ENCODE measurements at places on chromosomes 1 and 21.

DNA sequence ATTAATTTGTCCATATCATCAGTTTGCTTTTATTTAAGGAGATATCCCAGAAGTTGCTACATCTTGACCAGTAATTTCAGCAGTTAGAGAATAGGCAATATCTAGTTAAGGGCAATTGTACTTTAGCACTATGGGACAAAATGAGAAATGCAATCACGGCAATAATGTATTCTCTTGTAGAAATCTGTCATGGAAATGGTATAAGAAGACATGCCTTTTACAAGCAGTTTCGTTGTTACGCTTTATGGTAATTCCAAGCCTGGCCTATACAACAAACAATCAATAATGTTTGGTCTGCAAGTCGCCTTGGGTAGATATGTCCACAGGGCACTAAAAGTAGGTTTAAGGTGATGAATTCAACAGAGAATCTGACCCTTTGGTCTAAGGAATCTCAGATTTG, 1.2 kb upstream of the NOS1AP start:
- DNase-seq: no peak

DNA sequence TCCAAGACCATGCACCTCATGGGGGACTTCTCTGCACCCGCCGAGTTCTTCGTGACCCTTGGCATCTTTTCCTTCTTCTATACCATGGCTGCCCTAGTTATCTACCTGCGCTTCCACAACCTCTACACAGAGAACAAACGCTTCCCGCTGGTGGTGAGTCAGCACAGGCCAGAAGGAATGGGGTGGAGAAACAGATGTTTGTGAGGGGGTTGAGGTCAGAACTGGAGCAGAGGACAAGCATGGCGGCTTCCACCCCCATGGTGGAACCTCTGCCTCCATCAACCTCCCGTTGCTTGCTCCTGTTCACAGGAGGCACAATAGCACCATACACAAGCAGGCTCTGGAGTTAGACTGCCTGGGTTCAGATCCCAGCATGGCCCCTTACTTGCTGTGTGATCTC, 6.9 kb upstream of the ATXN7L2 start:
- no peak for DNase-seq

DNA sequence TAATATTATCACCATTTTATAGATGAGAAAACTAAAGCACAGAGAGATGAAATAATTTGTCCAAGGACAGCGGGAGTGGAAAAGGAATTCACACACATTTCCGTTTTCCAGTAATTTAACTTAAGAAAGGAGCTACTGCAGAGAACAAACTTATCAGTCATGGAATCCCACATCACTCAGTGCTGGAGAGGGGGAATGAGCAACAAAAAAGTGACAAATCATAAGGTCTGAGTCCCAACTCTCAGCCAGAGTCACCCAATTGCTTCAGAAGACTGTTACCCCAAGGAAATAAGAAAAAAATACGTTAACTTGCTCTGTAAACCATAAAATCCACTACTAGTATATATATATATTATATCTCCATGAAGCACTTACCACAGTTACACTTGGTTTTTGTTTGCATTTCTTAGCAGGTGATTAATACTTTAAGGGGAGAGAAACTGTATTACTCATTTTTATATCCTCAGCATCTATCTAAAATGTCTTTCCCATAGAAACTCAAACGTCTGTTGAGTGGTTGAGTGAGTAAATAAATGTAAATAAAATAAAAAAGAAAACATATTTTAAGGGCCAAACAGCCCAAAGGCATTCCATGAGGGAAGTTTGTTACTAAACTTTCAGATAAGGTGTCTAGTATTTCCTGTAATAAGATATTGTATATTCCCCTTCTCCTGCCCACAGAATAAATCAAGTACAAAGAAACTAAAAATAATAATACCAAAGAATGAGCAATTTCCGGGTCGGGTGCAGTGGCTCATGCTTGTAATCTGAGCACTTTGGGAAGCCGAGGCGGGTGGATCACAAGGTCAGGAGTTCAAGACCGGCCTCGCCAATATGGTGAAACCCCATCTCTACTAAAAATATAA, 76.8 kb downstream of the SLC45A1 start:
- no peak for DNase-seq

DNA sequence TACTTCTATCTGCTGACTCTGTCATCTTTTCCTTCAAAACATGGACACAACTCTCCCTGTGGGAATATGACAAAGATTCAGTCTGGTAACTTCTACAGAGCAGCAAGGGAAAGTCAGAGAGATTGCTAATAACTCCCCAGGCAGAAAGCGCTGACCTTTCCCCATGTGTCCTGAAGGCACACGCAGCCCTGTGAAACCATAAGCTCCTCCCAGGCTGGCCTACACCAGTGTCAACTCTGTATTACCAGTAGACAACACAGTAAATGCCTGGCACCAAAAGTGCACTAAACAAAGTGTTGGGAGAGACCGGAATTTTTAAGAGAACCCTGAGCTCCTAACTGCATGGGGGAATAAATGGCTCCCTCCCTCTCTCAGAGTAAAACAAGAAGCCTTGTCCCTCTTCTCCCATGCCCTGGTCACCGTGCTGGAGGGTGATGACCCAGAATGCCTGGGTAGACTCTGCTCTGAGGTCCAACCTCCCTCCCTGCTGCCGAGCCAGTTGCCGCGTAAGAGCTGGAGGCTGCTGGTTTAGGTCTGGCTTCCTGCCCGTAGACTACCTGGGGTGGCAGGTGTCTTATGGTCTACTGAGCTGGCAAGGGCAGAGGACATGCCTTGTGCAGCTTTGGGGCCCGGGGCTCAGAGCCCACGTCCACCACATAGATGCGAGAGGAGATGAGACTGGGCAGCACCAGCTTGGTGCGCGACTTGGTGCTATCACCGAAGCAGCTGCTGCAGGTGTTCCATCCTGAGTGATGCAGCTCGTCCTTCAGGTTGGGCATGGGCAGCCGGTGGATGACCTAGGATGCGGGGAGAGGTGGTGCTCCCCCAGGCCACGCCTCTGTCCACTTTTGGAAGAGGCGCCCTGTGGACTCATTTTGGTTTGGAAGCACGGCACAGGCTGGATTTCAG, 3.9 kb downstream of the SELENBP1 start:
- no peak for DNase-seq

DNA sequence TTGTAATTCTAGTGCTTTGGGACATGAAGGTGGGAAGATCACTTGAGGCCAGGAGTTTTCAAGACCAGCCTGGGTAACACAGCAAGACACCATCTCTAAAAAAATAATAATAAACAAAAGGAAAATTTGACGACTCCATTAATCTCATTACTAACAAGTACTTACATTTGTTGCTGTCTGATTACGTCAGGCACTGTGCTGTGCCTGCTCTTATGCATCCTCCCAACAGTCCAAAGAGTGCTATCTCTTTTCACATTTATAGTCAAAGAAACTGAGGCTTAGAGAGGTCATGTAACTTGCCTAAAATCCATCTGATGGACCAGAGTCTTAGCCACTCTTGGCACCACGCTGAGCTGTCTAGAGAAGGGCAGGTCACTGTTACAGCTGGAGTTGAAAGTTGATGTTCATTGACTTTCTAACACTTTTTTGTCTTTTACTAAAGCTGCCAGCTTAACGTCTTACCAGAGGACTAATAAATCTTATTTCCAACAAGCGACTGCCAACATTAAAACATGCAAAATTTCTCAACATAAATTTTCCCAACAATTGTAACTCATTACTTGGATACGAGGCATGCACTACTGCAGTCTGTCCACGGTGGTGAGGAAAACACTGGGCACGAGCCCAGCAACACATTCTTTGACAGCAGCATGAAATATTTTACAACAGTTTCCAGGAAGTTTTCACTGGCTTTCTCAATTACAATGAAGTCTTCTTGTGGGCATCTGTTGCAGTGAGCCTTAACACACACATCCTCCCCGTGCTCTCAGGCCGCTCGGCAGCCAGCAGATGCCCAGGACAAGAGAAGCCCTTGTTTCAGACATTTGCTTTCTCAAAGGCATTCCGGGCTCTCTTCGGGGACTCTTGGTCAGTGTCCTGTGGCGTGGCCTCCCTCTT, 262.9 kb upstream of the PROX1 start:
- DNase-seq: no peak

DNA sequence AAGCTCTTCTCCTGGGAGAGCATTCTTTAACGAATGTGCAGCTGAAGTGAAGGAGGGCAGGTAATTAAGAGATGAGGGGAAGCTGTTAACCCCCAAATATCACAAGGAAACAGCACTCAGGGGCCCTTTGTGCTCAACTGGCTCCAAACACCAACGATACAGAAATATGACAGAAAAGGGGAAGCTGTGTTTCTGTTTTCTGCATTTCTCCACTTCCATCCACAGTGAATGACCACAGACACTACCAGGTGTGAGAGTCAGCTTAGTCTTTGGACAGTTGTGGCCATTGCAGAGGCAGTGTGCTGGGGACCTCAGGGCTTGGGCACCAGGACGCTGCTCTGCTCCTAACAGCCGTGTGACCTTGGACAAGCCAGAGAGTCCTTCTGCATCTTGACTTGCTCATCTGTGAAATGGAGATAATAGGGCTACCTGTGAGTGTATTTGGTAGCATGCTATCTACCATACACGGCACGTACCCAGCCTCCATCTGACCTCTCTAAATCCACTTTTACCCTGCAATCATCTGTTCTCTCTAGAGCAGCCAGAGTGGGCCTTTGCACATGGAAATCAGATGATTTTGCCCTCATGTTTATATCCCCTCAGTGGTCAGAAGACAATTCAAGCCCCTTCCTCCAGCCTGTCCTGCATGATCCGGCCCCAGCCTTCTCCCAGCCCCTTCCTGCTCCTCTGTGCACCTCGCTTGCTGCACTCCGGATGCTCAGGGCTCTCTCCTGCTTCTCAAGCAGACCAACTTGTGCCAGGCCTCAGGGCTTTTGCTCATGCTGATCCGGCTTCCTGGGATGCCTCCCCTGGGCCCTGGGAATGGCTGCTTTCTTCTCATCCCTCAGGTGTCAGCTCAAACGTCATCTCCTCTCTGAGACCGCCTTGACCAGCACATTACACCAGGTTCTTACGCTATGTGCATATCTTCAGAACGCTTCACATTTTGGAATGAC, 4.7 kb upstream of the TINAGL1 start:
- DNase-seq: no peak

DNA sequence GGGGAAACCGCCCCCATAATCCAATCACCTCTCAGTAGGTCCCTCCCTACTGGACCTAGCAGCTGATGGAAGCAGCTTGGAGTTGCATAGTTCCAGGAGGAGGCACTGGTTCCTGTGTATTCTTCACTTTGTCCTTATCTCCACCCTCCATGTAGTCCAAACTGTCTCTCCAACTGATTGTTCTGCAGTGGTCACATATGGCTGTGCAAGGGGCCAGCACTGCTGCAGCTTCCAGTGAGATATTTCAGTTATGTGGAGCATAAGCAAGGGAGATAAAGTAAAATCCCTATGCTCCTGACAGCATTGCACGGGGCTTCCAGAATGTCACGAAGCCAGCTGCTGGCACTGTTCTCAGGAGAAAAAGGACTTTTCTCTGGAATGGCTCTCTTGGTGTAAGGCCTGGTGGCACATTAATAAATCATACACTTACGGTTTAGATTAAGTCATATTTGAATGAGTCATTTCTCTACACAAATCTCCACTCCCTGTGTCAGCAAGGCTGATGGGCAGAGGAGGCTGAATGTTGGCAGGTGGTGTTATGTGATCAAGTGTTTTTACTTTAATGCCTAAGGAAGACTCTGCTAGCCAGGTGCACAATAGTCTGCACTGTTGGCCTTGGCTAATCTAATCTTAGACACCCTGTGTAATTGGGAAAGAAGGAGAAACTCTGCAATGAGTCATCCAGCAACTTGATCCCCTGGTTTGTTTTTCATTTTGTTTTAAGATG, 93.4 kb downstream of the KCNK1 start:
- DNase-seq: no peak
